ENCODE measurements at places on chromosomes 2 and 18.

- no peak for DNase-seq
Observed at GRCh38 chr2:117470311-117471095, 344.0 kb upstream of the DDX18 start.

GRCh38 chr18:52937840-52938239, 597.8 kb downstream of the DCC start:
- no peak for DNase-seq

- no peak for DNase-seq
Observed at GRCh38 chr2:134153294-134153880, 100.5 kb upstream of the MGAT5 start.

- no peak for DNase-seq
Observed at GRCh38 chr2:23953625-23954024, 13.4 kb downstream of the UBXN2A start.

- no peak for DNase-seq
Observed at GRCh38 chr2:182144041-182144775, 158.6 kb downstream of the PPP1R1C start.

DNA sequence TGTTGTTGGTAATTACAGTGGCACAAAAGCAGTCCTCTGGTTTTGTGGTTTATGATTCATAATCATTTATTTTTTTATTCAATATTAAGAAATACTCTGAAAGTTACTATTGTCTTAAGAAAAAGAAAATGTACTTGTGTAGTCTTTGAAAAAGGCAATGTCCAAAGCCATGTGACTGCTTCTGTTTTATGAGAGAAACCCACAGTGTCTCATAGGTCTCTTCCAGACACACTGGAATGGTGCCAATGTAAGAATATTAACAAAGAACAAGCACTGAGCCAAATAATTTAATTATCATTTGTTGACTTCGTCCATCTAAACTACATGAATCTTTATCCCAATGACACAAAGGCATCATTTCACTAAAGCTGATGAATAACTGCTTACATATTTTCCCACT, 62.5 kb downstream of the RPRM start:
- no peak for DNase-seq

DNA sequence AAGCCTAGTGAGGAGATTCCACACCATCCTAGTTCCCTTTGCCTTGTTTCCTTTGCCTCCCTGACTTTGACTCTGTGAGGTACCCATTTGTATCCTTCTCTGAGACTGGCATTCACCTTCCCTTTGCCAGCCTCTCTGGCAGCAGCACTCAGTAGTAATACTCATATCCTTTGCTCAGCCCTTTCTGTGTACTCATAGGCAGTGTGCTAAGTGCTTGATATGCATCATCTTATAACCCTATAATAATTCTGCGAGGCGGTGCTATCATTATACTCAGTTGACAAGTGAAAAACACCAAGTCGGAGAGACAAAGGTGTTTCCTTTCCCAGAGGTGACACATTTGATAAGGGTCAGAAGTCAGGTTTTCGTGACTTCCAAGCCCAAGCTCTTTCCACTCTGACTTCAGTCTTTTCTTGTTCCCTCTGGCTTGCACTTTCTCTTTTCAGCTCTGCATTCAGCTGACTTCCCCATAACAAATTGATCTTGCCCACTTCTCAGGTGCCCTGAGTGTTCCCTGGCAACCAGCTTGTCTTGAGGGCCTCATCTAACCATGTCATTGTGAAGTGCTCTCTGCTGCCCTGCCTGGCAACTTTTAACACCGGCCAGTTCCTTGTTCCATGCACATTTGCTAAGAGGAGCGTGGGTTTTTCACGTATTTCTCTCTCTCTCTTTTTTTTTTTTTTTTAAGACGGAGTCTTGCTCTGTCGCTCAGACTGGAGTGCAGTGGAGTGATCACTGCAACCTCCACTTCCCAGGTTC, 94.5 kb upstream of the UPP2 start:
- no peak for DNase-seq

DNA sequence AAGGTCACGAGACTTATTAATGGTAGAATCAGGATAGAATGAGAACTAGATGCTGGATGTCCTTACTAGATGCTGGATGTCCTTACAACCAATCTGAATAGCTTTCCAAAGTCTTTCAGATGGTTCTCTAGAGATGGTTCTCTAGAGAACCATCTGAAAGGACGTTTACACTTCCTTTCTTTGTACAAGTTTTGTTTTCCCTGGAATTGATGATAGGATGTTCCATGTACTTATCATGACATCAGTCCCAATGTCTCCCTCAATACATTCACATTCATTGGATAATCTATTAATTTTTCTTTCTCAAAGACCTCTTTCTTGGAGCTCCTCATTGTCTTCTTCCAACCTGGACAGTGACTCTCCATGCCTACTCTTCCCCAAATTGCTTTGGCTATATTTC, 28.2 kb upstream of the RUFY4 start:
- DNase-seq = no peak

GRCh38 chr2:143704451-143705106, 575.4 kb downstream of the ARHGAP15 start:
- DNase-seq = no peak

DNA sequence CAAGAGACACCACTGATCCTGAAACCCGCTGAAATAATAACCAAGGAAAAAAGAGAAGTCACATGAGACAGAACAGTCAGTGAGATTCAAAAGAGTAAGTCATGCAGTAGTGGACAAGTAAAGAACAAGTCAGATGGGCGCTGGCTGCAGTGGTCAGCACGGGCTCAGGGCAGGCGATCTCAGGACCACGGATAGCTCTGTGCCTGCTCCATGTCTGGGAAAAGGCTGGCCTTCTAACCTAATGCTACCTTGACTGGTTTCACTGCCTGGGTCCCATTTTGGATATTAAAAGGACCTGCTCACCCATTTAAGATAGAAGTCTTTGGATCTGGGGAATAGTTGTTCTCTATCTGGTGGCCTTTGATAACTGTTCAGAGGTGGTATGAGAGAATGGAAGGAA, 61.7 kb upstream of the LCLAT1 start:
- DNase-seq = no peak

DNA sequence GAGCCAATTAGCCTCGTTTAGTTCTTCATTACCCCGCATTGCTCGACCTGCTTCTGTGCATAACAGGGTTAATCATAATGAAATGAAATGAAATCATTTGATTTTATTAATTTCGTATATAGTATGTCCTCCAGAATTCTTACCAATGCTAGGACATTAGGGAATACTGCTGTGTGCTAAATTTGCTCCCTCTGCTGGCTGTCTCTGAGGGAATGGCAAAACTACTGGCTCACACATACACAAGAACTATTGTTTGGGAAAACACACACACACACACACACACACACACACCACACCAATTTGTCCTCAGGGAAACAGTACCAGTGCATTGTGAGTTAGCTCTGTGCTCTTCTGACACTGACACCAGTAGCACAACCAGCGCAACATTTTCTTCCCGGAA, 273.3 kb upstream of the TCF4 start:
- DNase-seq = no peak

- no peak for DNase-seq
Observed at GRCh38 chr2:199602271-199602895, 144.6 kb upstream of the SATB2 start.

DNA sequence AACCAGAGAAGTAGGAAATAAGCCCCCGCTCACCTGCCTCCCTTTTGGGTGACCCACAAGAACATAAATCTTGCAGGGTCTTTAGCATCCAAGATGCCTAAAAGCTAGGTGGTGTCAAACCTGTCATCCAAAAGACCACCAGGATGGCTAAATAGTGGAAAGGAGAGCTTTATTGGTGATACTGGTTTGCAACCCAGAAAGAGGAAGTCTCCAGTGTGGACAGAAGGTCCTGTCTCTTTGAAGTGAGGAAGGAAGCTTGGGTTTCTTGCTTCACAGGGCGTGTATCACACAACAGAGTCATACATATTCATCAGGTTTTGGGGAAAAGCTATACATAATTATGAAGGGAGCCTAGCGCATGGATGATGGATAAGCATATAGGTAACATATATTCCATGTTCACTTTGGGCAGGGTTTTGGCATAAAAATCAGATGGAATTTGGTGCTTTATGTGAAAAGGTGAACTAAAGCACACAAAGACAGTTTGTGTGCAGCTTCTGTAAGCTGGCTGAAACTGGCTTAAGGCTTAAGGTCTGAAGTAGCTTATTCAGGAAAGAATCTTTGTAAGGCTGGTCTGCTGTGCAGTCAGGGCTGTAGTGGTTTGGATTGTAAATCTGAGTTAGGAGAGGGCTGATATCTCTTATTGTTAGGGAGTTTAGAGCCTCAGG, 102.2 kb upstream of the MSH2 start:
- no peak for DNase-seq

DNA sequence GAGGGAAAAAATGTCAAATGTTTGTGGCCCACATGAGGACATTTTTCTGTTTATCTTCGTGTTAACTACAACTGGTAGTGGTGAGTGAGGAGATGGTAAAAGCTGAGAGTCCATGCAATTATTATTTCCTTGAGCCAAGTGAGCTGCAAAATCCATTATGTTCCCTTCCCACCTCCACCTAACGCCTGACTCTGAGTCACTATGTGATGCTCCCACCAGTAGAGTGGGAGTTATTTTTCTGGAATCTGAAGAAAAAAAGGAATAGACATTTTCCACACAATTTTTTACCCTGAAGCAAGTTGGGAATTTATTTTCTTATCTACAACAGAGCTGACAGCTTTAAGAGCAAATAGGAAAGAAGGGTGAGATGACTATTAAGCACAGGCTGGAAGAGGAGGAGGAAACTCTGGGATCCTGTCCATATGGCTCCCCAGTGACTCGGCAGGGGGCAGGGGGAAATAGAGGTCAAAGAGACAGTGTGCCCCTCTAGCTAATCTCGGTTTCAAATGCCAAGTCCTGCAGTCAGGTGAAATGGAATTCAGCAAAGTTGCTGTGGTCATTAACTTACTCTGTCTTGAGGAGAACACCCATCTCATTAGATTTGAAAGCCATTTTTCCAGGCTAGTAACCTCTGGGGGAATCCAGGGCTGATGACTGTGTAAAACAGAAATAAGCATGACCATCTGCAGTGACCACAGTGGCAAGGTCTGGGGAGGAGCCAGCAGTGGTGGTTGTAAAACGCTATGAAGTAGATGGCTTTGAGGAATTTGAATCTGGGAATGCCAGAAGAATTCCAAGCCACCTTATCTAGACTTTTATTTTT, 463.9 kb downstream of the STK39 start:
- no peak for DNase-seq
